ELR (cell line): ENCODE measurements at places on chromosomes 7 and 10.

GRCh38 chr7:40916813-40917212 lies 782.0 kb downstream of the SUGCT start:
- DNase-seq: no peak

DNA sequence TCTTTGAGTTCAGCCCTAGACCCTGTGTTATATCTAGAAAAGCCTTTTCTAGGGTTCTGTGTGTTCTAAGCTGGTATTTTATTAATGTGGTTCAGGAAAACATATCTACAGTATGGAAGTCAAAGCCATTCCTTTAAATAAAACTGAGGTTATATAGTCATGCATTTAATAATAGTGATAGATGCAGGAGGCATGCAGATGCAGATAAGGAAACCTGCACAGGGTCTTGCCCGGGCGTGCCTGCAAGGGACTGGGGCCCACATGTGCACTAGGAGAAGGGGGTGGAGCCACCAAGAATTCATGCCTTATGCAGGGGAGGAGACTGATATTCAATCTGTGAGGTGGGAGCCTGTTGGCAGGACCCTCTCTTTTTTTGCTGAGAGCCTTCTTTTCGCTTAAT lies 171.5 kb downstream of the PRPF18 start:
- DNase-seq: peak; percentile 33

GRCh38 chr10:119742947-119743648 lies 17.2 kb downstream of the INPP5F start:
- DNase-seq: no peak

DNA sequence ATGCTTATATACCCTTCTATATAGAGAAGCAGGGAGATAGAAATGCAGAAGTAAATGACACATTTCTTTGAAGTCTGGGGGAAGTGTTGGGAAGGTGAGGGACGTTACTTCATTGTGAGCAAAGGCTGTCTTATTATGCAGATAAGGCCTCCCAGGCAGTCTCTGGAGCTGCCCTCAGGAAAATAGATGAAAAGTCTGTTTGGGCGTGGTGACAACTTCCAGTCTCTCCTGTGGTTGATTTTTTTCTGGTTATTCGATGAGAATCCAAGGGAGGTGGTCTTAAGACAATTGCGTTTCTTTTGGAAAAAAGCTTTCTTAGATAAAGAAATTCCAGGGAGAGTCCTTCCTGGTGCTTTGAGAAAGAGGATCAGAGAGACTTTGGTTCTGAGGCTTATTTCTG lies 84.0 kb downstream of the NEUROD6 start:
- no peak for DNase-seq

DNA sequence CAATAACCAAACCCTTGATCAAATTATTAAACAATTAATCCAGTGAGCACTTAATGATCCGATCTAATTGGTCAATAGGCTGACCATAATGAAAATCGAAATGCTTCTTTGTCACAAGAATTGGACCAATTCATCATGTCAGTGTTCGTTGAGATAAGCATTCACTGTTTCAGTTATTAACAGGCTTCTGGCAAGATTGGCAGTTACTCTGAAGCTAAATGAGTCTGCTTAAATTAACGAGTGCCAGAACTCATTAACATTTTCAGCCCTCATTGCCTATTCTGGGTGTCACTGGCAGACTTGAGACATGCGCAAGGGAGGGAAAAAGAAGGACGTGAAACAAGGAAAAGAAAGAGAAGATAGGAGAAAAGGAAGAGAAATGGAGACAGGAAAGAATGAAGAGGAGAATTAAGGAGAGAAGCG lies 30.7 kb upstream of the SLC26A3 start:
- no peak for DNase-seq

DNA sequence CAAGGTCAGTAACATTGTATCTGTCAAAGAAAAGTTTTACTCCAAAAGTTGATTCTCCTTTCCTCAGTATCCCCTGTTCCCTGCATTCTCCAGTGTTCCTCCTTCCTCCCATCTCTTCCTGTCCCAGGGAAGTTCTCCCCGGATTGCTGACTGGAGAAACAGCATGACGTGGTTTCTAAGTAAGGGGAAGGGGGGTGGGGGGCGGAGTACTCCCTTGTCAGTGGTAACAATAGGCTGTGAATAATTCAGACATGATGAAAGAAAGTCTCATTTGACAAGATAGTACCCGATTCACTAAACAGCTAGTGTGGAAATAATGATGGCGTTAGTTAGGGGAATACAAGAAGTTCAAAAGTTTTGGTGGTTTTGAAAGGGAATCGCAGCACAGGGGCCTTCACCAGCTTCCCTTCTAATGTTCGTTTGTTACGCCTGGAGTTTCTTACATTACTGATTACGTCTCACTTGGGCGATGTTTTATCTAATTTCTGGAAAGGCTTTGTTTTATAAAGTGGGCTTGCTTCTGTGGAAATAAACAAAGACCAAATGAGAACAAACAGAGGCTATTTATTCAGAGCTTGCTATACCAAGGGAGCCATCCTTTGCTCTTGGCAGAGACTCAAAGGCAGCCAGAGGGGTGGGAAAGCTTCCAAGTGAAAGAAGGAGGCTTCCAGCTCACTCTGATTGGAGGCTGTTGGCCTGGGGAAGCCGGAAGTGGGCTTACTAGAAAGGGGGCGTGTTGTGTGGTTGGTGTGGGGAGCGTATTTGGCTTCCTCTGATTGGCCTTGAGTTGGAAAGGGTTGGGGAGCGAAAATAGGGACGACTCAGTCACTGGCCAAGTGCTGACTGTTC lies 453.7 kb downstream of the SDK1 start:
- DNase-seq: peak; percentile 40

- no peak for DNase-seq
Observed at GRCh38 chr10:61130366-61130765, 186.4 kb upstream of the RHOBTB1 start.

DNA sequence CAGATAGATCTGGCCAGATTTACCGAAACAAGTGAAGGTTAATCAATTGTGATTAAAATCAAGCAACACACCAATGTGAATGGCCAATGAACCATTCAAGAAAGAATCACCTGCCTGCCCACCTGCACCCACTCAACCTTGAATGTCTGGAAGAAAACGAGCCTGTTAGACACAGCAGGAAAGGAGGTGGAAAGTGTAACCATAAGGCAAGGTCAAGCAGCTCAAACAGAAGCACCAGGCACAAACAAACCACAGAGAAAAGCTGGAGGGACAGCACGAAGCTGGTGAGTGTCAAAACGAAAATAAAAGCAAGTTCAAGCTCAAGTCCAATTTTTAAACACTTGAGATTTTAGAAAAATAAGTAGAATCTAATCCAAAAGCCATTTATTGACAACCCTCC lies 64.9 kb downstream of the STEAP1B start:
- DNase-seq: no peak

GRCh38 chr10:5509691-5510090 lies 10.3 kb upstream of the CALML5 start:
- DNase-seq: no peak

DNA sequence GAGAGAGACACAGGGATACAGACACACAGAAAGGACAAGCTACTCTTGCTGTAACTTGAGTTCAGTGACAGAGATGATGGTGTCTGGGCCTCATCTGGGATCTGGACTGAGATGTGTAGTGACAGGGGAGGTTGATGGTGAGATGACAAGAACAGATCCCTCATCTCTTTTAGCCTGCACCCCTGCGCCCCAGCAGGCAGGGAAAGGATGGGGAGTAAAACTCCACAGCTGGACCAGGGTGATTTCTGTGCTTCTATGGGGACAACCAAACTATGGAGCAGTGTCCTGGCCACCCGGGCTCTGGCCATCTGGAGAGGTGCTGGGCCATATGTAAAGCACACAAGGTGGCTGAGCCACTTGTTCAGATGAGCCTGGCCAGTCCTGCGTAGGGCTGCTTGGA lies 4.5 kb upstream of the LRRC18 start:
- no peak for DNase-seq

DNA sequence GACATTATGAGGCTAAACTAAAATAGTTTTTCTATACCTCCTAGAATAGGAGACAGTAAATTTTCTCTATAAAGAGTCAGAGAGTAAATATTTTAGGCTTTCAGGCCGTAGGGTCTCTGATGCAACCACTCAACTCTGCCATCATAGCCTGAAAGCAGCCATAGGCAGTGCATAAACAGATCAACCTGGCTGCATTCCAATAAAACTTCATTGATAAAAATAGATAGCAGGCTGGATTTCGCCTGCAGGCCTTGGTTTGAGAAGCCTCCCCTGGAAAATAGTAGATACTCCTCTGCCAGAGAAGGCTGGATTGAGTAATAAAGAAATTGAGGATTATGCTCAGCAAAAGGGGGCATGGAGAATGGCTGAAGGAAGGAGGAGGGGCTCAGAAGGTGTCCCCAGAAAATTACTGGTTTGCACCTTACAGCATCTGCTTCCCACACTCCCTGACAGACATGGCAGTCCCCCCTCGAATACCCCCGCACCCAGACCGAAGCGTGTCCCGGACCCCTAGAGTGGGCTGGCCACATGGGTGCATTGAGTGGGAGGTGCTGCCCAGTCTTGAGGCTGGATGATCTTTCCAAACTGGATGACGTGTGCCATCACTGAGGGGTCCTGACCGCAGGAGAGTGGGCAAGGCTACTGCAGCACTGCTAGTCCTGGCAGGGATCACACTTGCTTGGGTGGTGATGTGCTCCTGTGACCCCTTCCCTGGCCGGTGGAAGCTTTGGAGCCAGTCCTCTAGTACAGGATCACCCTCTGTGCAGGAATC lies 126.6 kb downstream of the PTPN20 start:
- DNase-seq: no peak

DNA sequence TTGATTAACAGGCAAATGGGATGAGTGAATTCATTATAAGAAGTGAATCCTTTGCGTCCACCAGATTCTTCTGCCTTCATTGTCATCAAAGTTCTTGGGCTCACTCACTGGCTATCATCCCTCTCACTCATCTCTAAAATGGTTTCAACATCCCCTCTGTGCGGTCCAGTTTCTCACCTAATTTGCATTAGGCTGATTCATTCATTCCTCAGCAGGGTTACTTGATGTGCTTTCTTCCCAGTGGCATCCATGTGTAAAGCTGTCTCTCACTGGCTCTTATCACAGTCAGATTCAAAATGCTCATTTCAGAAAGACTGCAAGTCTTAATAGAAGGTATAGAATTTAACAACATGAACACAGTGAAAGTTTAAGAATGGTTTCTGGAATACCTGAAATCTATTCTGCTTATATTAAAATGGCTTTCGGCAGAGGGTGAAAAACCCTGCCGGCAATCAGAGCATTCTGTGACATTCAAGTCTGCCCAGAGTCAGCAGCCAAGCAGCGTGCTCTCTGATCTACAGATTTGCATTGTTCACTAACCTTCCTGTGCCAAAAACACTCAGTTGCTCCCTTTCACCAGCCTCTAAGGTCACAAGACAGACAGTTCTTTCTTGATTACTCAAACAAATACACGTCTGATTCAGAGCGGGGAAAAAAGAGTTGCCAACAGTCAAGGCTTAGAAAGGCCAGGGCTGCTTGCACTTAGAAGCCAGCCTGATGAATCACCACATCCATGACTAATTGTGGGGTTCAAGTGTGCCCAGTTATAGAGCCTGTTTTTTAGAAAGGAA lies 106.7 kb downstream of the TES start:
- DNase-seq: peak; percentile 99

GRCh38 chr7:29955799-29956486 lies 33.7 kb downstream of the SCRN1 start:
- no peak for DNase-seq

DNA sequence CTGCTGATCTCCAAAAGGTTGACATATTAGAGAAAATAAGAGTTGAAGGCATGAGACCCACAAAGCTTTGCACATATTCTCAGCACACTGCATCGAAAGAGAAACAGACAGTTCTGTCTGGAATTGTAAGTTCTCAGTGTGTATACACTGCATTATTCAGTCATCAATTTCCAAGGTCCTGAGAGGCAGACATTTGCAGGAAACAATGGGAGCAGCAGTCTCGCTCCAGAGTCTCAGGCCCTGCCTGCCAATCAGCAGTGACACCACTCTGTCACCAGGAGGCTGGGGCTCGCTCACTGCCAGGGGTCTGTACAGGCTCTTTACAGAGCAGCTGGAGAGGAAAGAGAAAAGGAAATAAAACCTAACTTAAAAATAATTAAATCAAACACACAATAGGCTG lies 36.3 kb downstream of the JAZF1 start:
- DNase-seq: no peak

DNA sequence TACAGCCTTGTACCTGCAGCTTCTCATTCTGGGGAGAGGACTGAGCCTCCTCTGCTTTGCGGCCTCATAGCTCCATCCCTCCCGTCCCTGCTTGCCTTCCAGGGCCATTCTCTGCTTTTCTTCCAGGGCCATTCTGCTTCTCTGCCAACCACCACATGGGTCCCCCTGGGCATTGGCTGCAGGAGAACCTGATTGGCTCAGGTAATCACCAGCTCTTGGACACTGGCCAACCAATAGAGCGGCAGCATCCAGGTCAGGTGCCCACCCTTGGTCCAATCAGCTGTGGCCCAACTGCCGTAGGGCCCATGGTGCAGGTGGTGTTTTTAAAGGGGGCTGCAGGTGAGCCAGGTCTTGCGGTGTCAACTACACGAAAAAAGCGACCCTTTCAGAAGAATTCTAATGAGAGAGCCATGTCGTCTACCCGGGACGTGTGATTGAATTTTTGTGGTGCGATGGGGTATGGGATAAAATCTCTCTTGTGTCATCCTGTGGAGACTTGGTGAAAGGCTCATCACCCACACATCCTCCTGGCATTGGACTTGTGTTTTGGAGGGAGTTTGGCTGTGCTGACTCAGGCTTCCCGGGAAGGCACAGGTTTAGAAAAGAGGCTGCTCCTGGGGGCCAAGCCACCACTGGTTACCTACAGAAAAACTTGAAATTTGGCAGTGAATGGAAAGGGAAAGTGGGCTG lies 46.0 kb upstream of the PODXL start:
- DNase-seq: peak; percentile 51

- DNase-seq: no peak
Observed at GRCh38 chr7:2908103-2908683, 64.1 kb upstream of the GNA12 start.

DNA sequence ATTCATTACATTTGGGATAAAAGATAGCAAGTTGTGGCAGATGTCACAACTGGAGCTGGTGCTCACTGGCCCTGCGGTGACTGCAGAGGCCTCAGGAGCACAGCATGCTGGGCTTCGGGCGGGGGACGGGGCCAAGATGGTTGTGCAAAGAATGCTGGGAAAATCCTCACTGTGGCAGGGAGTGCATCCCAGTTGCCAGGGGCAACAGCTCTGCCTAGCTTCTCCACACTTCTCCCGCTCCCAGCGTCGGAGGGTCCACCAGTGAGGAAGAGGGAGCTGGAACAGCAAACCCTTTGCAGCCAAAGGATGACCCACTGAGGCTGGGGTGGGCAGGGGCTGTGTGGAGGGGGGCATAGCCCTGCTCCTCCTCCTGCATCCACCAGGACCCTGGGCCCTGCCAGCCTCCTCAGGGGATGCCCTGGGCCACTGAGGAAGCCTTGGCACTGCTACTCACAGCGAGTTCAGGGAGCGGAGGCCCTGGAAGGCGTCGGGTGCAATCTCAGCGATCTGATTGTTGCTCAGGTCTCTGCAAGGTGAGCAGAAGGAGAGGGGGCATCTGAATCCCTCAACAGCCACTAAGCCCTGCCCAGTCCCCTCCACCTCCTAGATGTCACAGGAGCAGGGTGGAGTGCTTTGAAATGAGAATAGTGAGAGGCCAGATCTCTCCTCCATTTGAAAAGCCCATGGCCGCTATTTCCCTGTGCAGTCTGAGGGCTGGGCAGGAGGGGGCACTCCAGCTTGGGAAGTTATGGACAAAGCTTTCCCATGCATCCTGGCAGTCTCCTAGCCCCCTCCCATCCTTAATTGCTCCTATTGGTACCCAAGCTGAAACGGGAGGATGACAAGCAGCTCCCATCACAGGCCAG lies 126.5 kb downstream of the SLIT1 start:
- DNase-seq: no peak
